ENCODE measurements at places on chromosomes 6 and 20.

DNA sequence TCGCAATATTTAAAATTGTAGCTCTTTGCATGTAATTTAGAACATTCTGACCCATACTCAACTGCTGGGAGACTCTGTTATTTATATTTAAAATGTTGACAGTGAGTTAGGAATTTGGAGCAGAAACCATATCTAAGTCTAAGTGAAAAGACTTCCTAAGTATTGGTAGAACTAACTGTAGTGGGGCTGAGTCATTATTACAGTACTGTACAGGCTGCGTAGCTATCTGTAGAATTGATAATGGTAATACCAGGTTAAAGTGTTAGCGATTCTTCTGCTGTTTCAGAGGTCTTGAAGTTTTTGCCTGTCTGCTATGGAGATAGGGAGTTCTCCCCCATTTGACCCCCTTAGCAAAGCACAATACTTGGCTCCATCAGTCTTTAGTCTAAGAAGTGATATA is 3.6 kb downstream of the TOP1 start:
- no peak for DNase-seq

DNA sequence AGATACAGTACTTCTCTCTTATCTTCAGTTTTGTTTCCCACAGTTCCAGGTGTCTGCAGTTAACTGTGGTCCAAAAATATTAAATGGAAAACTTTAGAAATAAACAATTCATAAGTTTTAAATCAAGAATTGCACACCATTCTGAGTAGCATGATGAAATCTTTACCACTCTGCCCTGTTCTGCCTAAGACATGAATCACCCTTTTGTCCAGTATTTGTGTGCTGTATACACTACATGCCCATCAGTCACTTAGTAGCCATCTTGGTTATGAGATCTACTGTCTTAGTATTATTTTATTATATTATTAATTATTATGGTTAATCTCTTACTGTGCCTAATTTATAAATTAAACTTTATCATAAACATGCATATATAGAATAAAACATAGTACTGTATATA is 279.0 kb downstream of the OGFRL1 start:
- DNase-seq, result no peak

DNA sequence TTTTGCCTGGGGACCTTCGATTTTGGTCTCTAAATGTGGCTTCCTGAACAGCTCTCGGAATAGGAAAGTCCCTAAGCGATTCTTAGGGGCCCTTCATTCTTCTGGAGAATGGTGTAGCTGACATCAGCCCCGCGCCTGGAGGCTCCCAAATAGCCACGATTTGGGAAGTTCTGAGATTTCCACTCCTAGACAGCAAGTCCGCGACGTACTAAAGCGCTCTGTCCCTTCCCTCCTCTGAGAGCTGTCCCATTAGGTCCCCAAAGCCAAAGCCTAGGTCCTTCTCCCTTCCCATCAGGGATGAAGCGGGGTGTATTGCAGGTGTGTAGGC is 756 bp downstream of the MOXD1 start:
- DNase-seq, result no peak

DNA sequence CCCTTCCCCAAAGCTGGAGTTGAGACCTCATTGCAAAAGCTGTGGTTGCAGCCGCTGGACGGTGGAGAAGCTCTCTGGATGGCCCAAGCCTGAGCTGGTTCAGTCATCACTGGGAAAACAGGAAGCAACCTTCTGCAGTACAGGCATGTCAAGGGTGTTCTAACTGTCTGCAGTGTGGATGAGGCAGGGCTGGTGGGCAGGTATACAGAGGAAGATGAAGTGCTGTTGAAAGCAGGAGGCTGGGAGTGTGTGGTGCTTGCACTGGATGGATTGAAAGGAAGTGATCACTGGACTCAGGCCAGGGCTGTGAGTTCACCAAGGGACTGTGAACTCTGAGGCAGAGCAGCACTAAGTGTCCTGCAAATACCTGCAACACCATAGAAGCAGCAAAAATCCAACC is 89.0 kb upstream of the NOX3 start:
- DNase-seq, result no peak

GRCh38 chr6:7421066-7421465 is 31.5 kb downstream of the RIOK1 start:
- DNase-seq, result no peak

GRCh38 chr6:34608321-34609091 is 52.4 kb upstream of the SPDEF start:
- no peak for DNase-seq

GRCh38 chr6:29806387-29806786 is 21.2 kb upstream of the HLA-G start:
- no peak for DNase-seq

DNA sequence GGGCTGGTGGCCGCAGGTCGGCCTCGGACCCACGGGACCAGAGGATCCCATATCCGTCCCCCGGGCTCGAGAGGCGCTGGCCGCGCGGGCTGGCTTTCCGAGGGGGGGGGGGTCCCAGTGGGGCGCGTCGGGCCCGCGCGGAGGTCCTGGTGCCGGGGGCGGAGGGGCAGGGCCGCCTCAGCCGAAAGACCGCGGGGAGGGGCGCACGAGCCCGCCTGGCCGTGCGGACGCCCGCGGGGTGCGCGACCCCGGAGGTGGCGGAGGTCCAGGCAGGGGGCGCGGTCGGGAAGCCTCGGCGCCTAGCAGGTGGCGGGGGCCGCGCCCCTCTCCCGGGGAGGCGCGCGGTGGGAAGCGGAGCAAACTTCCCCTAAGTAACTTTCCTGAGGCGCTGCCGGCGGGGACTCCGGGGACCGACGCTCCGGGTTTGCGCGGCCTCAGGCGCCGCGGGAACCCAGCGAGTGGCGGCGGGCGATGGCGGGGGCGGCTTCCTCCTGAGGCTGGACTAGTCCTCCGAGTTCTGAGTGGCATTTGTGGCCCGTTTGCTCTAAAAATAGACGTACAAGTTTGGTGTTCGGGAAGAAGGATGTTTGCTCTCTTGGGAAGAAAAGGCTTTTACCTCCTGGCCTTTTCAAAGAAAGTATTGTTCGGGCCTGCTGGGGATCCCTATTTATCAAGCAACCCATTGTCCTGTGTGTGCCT is 26.5 kb upstream of the BTBD3 start:
- DNase-seq, result peak; percentile 55

DNA sequence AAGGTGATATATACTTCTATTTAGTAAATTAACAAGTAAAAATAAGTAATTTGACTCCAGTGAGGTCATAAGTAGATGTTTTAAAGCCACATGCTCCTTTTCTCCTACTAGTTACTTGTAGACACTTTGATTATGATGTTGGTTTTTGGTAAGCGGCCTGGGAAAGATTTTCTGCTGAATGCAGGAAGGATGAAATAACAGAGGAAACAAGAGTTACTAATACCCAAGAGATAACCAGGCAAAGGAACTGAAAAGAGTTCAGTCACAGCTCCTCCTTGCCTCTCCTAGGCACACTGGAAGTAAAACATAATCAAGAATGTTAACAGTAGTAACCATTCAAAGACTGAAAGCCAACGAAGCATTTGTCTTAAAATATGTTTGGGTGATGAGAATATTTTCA is 203.3 kb downstream of the RNGTT start:
- DNase-seq, result no peak

DNA sequence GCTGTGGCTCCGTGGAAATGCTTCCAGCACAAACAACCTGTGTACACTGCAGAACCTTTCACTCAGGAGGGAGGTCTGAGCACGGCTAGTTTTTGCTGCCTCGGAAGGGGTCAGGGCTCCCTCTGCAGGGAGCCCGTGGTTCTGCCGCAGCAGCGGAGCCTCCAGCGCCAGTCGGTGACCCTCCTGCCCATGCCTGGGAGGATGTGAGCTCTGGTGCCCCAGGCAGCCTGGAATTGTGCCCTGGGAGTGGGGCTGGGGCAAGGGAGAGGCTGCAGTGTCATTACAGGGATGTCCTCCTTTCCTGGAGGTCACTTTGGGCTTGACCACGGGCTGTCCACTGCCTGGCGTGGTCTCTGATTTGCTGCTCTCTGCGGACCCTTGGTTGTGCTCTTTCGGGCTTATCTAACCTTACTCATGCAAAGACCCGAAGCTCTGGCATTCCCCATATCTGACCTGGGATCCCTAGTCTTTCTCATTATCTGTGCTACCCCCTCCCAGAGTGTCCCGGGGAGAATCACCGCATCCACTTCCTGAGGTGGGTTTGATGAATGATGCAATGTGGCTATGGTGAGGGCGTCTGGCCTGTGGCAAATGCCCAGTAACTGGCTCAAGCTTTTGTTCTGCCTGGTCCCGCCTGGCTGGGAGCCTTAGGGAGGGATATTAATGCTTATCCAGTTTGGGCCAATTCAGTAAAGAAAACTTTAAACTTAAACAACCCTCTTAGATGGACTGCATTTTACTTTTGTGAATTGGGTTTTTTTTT is 59.6 kb upstream of the TAGAP start:
- DNase-seq, result peak; percentile 35

GRCh38 chr6:14149053-14149738 is 31.6 kb downstream of the CD83 start:
- no peak for DNase-seq

GRCh38 chr6:55499591-55499990 is 79.4 kb downstream of the HMGCLL1 start:
- no peak for DNase-seq

DNA sequence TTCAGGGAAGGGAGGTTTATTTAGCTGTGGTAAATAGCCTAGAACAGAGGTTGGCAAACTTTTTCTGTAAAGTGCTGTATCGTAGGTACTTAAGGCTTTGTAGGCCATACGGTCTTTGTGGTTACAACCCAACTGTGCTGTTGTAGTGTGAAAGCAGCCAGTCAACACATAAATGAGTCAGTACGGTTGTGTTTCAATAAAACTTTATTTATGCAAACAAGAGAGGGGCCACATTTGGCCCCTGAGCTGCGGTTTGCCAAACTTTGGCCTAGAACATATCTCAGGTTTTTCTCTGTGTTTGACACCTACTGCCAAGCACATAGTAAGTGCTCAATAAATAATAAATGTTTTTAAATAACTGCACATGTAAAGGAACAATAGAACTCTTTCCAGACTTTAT is 102.2 kb downstream of the RNF144B start:
- no peak for DNase-seq

GRCh38 chr20:45470937-45471336 is 1.4 kb downstream of the WFDC2 start:
- DNase-seq, result peak; percentile 28

GRCh38 chr6:118876814-118877213 is 17.1 kb upstream of the ASF1A start:
- no peak for DNase-seq

GRCh38 chr6:140897804-140898573 is 1234.7 kb upstream of the GJE1 start:
- no peak for DNase-seq

DNA sequence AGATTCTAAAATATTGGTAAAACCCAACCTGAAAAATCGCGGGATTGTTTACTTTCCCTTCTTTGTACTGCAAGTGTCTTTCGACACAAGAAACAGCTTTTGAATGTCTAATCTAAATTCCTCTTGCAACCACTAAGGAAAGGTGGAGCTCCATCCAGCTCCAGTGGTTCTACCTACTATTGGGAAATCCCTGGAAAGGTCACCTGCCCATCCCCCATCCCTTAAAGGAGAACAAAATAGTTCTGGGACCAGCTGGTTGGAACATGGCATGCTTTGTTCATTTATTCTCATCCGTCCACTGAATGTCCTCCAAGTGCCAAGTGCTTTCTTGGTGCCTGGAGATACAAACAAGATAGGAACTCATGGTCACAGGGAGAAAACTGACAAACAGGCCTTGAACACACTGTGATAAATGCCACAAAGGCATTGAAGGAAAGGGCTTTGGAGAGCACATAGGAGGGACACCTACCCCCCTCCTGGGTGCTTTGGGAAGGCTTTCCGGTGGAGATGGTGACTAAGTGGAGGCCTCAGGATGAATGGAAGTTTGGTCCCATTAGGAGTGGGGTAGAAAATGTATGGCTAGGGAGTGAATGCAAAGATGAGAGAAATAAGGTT is 2.3 kb upstream of the CITED2 start:
- no peak for DNase-seq

GRCh38 chr20:50054626-50055511 is 58.1 kb downstream of the UBE2V1 start:
- DNase-seq, result peak; percentile 71

GRCh38 chr6:4366635-4367395 is 231.4 kb upstream of the ECI2 start:
- no peak for DNase-seq

DNA sequence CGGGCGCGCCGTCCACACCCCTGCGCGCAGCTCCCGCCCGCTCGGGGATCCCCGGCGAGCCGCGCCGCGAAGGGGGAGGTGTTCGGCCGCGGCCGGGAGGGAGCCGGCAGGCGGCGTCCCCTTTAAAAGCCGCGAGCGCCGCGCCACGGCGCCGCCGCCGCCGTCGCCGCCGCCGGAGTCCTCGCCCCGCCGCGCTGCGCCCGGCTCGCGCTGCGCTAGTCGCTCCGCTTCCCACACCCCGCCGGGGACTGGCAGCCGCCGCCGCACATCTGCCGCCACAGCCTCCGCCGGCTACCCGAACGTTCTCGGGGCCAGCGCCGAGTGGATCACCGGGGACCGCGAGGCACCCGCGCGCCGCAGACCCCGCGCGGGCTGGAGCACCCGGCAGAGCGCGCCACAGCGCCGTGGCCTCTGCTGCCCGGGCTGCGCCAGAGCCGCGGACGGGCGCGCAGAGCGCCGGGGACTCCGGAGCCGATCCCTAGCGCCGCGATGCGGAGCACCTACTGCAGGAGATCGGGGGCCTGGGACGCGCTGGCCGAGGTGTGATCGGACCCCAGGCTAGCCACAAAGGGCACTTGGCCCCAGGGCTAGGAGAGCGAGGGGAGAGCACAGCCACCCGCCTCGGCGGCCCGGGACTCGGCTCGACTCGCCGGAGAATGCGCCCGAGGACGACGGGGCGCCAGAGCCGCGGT is at the start of gene BMP2:
Gene BMP2, plus strand, starts transcription at position 151 of the 692 bp plus-strand sequence. CDS start 2,441 bp downstream, outside the sequence.
- DNase-seq, result peak; percentile 46

- DNase-seq, result no peak
Observed at GRCh38 chr20:17507531-17507930, 23.6 kb downstream of the BFSP1 start.

- no peak for DNase-seq
Observed at GRCh38 chr20:37299718-37300528, 10.5 kb downstream of the MANBAL start.

DNA sequence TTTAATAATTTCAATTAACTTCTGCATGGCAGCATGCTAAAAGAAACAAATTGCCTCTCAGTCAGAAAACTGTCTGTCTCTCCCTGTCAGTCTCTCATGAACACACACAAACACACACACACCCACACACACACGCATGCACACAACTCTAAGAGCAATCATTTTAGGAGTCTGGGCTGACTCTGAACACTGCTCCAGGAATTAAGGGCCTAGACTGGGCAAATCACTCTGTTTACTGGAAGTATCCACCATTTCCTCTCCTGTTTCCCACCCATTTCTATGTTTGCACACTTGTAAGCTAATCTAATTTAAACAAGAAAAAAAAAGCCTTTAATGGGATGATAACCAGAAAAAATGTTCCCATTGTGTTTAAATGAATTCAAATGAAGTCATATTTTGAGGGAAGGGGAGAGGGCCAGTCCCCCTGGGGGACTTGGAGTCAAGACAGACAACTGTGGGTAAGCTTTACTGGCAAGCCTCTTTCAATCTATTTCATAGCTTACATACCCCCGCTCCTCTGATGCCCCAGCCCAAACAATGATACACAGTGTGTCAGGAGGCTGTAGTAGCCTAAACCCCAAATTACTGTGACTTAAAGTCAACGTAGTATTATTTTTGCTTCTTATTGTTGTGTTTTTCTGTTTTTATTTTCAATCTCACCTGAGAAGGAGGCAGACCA is 447.8 kb upstream of the FLRT3 start:
- no peak for DNase-seq

- no peak for DNase-seq
Observed at GRCh38 chr20:12660918-12661317, 347.9 kb upstream of the SPTLC3 start.

- no peak for DNase-seq
Observed at GRCh38 chr20:1630186-1630585, 10.4 kb upstream of the SIRPB1 start.

GRCh38 chr6:89352278-89353117 is at the start of gene UBE2J1:
Gene UBE2J1, minus strand, starts transcription at chr6:89352722. Its CDS starts 153 bp downstream, at chr6:89352569.
- peak; percentile 82 for DNase-seq

All from left kidney (tissue), 8 donors.